ENCODE measurements at places on chromosomes 12 and 14. TPM values are rescaled to one million over a fixed set of nuclear protein-coding genes. Genes with fewer than 3 reads are reported as not detected.

The PAPLN gene
- 0.28 TPM for total RNA-seq

DNA sequence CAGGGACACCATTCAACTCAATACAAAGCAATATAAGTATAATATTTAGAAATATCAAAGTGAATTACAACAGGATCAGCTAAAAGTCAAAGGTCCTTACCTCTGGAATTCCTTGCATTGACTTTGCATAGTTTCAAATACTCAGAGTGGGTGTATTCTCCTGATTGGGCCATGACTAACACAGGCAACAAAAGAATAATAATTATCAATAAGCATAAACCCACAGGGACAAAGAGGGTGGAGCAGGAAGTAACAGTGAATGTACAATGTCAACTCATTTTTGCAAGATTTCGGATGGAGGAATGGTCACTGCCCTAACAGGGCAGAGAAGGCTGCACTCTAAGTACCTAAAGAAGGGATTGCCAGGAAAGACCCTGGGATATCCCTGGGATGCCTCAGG lies 207.5 kb downstream of the PAX9 start:
- DNase-seq: no peak

- no peak for DNase-seq
Measured at GRCh38 chr14:65826946-65827345, 414.4 kb downstream of the FUT8 start.

GRCh38 chr12:62899568-62900390 lies 35.2 kb downstream of the PPM1H start:
- no peak for DNase-seq

The DDX55 gene
- 14.4 TPM for total RNA-seq

- DNase-seq: no peak
Measured at GRCh38 chr12:82124711-82125380, 233.3 kb downstream of the CCDC59 start.

The IL26 gene
- total RNA-seq: not detected

- DNase-seq: no peak
Measured at GRCh38 chr12:71170456-71170855, 12.7 kb upstream of the TSPAN8 start.

Measured in IMR-90 (cell line).